ENCODE measurements at places on chromosomes 5 and 9. TPM values are rescaled to one million over a fixed set of nuclear protein-coding genes. Genes with fewer than 3 reads are reported as not detected.

DNA sequence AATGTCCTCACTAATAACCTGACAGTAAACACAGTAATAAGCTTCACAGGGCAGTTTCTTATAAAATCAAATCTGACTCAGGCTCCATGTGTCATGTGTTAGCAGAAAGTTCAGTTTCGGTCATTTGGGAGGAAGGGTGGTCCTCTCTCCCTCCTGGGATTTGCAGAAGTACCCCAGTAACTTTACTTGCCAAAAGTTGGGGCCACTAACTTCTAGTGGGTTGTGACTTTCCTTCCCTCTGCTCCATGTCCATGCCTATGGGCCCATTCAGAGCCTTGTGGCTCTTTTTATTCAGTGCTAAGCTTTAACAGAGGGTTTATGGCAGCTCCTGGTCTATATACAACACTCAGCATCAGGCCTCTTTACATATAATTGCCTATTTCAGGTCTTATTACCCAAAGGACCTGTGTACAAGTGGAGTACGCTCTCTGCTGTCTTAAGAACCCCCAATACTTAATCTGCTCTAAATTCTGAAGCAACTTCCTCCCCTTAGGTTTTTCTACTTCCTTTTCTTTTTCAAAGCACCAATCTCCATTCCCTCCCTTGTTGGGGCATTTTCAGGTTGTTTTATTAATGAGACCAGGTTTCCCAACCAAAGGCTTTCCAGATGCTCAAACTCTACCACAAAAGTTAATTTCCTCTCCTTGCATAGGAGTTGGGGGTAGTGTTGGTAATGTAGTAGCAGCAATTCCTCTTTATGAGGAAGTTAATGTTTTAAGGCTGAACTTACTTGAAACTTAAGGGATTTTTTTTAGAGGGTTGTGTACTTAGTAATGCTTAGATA, 107.7 kb downstream of the CCDC192 start:
- peaks cover 19% of the 10 kb centered on the region for H3K4me1 ChIP-seq
- no peak overlapping the region for H3K4me3 ChIP-seq
- H3K36me3 ChIP-seq = no peaks in the 10 kb centered on the region
- DNase-seq = no peak
- H3K27ac ChIP-seq = no peak overlapping the region

GRCh38 chr5:16467363-16468219, 2.0 kb upstream of the ZNF622 start:
- H3K36me3 ChIP-seq = peaks cover 11% of the 10 kb centered on the region
- peaks cover 35% of the 10 kb centered on the region for H3K4me1 ChIP-seq
- peak overlapping the region; percentile 80 for H3K27ac ChIP-seq
- H3K27me3 ChIP-seq = no peaks in the 10 kb centered on the region
- DNase-seq = peak; percentile 83

DNA sequence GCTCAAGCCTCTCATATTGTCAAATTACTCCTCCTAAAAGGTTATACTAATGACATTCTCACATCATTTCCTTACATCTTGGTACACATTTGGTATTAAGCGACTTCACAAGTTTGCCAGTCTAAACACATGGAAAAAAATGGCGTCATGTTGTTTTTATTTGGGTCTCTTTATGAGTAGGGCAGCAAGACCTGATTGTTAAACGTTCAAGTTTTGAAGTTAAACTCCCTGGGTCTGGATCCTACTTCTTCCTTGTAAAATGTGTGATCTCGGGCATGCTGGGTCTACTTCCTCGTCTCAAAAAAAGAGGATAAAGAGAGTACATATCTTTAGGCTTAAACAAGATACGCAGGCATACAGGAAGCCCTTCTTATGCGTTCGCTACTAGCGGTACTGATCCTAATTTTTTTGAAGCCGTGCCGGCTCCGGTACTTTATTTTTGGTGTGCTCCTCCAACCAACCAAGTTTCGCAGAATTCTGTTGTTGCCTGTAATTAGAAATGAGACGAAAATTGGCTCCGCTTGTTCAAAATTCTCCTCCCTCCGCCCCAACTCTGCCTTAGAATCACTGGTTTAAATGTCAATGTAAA, 596 bp upstream of the CDC37L1 start:
- peak; percentile 67 for DNase-seq
- peak overlapping the region; percentile 76 for H3K4me3 ChIP-seq
- no peaks in the 10 kb centered on the region for H3K36me3 ChIP-seq
- peak overlapping the region; percentile 89 for H3K27ac ChIP-seq
- H3K4me1 ChIP-seq = peaks cover 28% of the 10 kb centered on the region

DNA sequence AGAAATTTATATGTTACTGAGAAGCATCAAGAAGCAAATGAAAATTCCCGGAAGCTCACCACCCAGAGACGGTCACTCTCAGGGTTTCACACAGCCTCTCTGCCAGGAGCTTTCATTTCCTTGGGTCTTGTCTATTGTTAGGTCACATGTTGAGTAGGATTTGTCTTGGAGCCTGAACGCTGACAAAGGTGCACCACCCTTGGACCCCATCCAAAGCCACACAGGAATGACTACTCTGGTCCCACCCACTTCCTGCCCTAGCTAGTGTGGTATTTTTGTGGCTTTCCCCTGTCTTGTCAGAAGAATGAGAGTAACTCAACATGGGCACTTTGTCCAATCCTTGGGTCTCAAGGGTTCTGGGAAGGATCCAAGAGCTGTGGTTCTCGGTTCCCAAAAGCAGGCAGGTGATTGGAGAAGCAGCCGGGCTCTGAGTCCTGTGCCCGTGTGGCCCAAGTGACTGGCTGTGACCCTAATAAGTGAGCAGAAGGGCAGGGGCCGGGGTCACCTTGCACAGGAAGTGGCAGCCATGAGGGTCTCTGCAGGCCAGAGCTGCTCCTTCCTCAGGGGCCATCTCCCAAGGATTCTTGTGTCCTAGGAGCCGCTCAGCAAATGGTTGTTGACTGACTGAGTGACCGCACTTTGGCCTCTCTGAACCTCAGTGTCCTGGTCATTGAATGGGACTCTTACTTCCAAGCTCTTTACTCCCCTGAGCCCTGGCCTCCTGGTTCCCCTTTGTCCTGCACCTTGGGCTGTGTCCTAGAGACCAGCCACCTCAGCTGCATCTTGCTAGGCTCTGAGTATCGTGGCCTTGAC, 6.9 kb downstream of the FGD3 start:
- DNase-seq = peak; percentile 10
- H3K4me1 ChIP-seq = peaks cover 15% of the 10 kb centered on the region
- H3K27me3 ChIP-seq = peaks cover 5% of the 10 kb centered on the region
- H3K36me3 ChIP-seq = no peaks in the 10 kb centered on the region
- no peak overlapping the region for H3K27ac ChIP-seq

DNA sequence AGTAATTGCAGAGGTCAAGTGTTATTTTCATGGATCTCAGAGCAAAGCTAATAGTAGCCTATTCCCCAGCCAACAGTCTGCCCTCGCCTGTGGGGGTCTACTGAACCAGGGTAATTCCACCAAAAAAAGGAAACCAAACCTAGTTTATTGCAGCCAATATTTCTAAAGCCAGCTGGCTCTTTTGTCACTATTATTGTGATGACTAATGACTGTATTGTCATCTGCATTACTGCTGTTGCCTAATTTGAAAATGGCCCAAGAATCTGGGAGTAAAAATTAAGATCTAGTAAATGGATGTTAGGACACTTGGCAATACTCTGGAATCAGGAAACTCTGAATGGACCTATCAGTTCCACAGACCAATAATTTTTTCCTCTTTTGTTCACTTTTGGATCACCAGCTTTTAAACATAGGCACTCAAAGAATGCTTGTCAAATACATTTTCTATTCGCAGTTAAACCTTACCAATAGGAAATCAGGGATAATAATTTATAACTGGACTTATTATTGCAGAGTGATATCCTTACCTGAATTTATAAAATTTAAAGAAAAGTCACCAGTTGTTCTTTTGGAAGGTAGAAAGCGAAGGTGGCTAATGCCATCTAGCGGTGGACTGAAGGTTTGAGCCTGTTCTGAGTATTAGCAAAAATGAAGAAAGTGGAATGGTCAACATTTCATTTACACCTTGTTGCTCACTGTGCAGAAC, 69.2 kb downstream of the SYK start:
- H3K36me3 ChIP-seq = no peaks in the 10 kb centered on the region
- no peaks in the 10 kb centered on the region for H3K27me3 ChIP-seq
- H3K27ac ChIP-seq = no peak overlapping the region

DNA sequence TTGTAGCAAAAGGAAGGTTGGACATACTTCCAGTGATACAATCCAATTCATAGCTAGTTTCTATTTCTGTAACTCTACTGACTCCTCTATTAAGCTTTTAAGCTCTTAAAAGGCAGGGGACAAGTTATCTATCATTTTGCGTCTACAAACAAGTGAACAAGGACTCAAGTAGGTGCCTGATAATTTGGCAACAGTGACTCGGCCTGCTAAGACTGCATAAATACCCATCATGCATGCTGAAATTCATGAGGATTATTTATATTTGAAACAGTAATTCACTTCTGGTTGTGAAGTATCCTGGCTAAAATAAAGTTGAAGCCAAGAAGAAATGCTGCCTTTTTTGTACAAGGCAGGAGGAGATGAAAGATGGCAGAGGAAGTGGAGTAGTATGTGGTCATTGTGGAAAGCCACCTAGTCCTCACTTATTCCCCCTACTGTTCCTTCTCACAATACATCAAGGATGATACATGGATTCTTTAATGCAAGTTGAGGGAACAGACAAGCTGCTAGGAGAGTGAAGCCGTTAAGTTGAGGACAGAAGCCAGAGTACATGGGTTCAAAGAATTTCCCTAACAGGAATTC, 74.0 kb downstream of the MRPS27 start:
- DNase-seq = no peak
- no peaks in the 10 kb centered on the region for H3K36me3 ChIP-seq
- H3K27ac ChIP-seq = peak overlapping the region; percentile 82
- no peaks in the 10 kb centered on the region for H3K27me3 ChIP-seq
- H3K4me3 ChIP-seq = no peak overlapping the region

DNA sequence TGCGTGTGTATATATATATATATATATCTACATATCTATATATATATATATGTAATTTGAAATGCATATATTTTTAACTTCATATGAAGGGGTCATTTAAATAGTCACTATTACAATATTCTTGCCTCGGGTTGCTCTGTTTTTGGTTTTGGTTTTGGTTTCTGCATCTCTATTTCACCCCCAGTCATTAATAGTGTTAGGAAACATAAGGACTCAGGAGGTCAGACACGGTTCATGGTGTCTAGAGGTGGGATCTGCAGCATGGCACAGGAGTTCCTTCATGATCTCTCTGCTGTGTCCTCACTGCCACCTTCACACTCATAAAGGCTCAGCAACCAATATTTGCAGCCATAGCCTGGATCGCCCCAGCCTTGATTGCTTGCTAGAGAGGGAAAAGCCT, 16.6 kb downstream of the C5orf58 start:
- H3K27ac ChIP-seq = no peak overlapping the region
- no peak for DNase-seq
- H3K36me3 ChIP-seq = no peaks in the 10 kb centered on the region
- H3K4me3 ChIP-seq = no peak overlapping the region

- no peaks in the 10 kb centered on the region for H3K27me3 ChIP-seq
- H3K4me3 ChIP-seq = no peak overlapping the region
- no peak overlapping the region for H3K27ac ChIP-seq
- H3K4me1 ChIP-seq = no peaks in the 10 kb centered on the region
These were observed 64.0 kb downstream of the PRRC1 start for GRCh38 chr5:127581450-127581849.

- peaks cover 10% of the 10 kb centered on the region for H3K4me1 ChIP-seq
- H3K4me3 ChIP-seq = no peak overlapping the region
- H3K36me3 ChIP-seq = no peaks in the 10 kb centered on the region
- peak; percentile 92 for DNase-seq
These were observed 9.1 kb upstream of the DNAJC25 start for GRCh38 chr9:111621895-111622480.

DNA sequence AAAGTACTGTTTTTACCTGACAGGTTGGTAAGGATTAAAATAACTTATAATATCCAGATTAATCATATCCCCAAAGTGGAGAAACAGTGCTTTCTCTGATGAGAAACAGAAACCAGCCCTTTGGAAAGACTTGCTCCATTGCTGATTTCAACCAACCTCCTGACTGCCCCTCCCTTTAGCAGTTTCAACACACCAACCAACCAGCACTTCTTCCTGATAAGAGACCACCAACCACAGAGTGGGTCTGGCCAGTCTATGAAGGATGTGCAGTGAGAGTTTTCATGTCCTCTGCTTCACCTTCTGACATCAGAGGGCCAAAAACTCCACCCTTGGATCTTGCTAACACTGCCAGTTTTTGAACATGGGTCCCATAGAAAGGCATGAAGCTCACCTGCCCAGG, 28.1 kb downstream of the RIGI start:
- DNase-seq = no peak
- no peak overlapping the region for H3K27ac ChIP-seq
- H3K36me3 ChIP-seq = no peaks in the 10 kb centered on the region
- peaks cover 4% of the 10 kb centered on the region for H3K4me1 ChIP-seq

- DNase-seq = no peak
- peaks cover 2% of the 10 kb centered on the region for H3K4me1 ChIP-seq
- no peaks in the 10 kb centered on the region for H3K36me3 ChIP-seq
- no peaks in the 10 kb centered on the region for H3K27me3 ChIP-seq
These were observed 37.9 kb upstream of the IDNK start for GRCh38 chr9:83584995-83585394.

- H3K4me1 ChIP-seq = no peaks in the 10 kb centered on the region
- H3K4me3 ChIP-seq = no peak overlapping the region
- no peak overlapping the region for H3K27ac ChIP-seq
These were observed 71.4 kb downstream of the GABBR2 start for GRCh38 chr9:98637381-98637780.

GRCh38 chr5:21142791-21143190, 1154.8 kb upstream of the CDH18 start:
- H3K27ac ChIP-seq = no peak overlapping the region
- no peaks in the 10 kb centered on the region for H3K36me3 ChIP-seq
- H3K4me1 ChIP-seq = no peaks in the 10 kb centered on the region
- no peak for DNase-seq

DNA sequence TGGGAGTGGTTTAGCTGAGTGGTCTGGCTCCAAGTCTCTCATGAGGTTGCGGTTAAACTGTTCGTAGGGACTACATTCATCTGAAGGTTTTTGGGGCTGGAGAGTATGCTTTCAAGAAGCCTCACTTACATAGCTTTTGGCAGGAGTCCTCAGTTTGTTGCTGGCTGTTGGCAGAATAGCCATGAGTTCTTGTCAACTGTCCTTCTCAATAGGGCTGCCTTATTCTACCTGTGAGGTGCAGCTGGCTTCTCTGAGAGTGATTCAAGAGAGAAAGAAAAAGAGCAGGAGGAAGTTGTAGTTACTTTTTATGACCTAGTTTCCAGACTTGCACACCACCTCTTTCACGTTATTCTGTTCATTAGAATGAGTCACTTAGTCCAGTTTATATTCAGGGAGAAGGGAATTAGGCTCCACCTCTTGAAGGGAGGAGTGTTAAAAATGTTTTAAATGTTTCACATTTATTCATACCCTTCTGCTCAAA, 33.2 kb downstream of the YTHDC2 start:
- no peak for DNase-seq
- H3K4me1 ChIP-seq = peaks cover 14% of the 10 kb centered on the region
- H3K4me3 ChIP-seq = peak overlapping the region; percentile 37
- no peaks in the 10 kb centered on the region for H3K27me3 ChIP-seq

GRCh38 chr9:21119093-21119770, 22.4 kb downstream of the IFNW1 start:
- no peaks in the 10 kb centered on the region for H3K4me1 ChIP-seq
- no peak overlapping the region for H3K27ac ChIP-seq
- no peak for DNase-seq
- no peak overlapping the region for H3K4me3 ChIP-seq

GRCh38 chr5:65704621-65705239, 17.2 kb downstream of the SGTB start:
- H3K27me3 ChIP-seq = no peaks in the 10 kb centered on the region
- H3K4me1 ChIP-seq = no peaks in the 10 kb centered on the region
- H3K27ac ChIP-seq = no peak overlapping the region
- peaks cover 21% of the 10 kb centered on the region for H3K36me3 ChIP-seq
- DNase-seq = no peak
- H3K4me3 ChIP-seq = no peak overlapping the region

The PHYKPL gene
- 35.1 TPM for total RNA-seq

The BAAT gene
- under 0.01 TPM for total RNA-seq

The ZNF618 gene
- 13.6 TPM for total RNA-seq

The AP3S1 gene
- total RNA-seq = 109 TPM
